Cortex of kidney (tissue), 1 donor: ENCODE measurements at places on chromosomes 5 and 9.

DNA sequence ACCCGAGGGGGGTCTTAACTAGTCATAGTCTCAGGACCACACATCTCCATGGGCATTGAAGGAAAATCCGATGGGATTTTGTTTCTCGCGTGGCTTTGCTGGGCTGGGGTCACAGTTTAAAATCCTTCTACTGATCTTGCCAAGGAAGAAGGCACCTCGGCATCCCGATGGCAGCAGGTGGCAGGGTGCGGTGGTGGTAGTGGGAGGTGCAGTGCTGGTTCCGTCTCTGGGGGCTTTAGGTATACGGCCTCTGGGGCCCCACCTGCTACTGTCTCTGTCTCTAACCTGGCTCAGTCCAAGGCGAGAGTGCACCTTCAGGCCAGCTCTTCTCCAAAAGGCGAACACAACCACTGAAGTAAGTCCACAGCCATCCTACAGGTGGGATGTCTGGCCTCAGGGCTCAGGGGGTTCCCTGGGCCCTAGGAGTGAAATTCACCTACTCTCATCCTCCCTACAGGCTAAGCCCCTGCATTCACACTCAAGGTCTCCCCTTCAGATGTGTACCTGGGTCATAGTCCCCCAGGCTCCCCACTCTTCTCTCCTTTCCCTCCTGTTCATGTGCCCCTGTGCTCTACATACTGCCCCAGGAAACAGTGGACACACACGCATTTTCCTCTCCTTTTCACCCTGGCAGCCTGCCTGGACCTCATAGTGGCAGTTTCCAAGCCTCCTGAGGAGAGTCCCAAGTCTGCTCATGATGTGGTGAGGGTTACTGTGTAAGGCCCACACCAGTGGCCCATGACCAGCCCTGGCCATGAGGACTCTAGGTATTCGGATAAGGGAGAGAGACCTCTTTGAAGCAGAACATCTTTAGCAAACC is 736 bp upstream of the FCN2 start:
- DNase-seq, result no peak

GRCh38 chr5:166784545-166785078 is 1506.8 kb upstream of the WWC1 start:
- no peak for DNase-seq

- no peak for DNase-seq
These were observed 16.2 kb upstream of the NDUFB6 start for GRCh38 chr9:32589083-32589723.

- DNase-seq, result no peak
These were observed 24.1 kb downstream of the PHF2 start for GRCh38 chr9:93600504-93600903.

GRCh38 chr9:115359017-115359780 is 241.2 kb upstream of the TNC start:
- DNase-seq, result no peak

GRCh38 chr5:52657247-52657645 is 130.5 kb upstream of the ITGA1 start:
- no peak for DNase-seq

- DNase-seq, result no peak
These were observed 27.3 kb downstream of the GIN1 start for GRCh38 chr5:103092676-103093075.

GRCh38 chr9:96064826-96065481 is 189.5 kb downstream of the ERCC6L2 start:
- no peak for DNase-seq
